Renal pelvis (tissue), 12 donors: ENCODE measurements at places on chromosomes 16 and 17. TPM values are rescaled to one million over a fixed set of nuclear protein-coding genes. Genes with fewer than 3 reads are reported as not detected.

FOXJ1 gene
- 28.2 TPM for polyA plus RNA-seq

NKD1 gene
- polyA plus RNA-seq = 11.0 TPM

ABI3 gene
- polyA plus RNA-seq = 5.5 TPM

AOC2 gene
- 2.2 TPM for polyA plus RNA-seq

RTN4RL1 gene
- 1.9 TPM for polyA plus RNA-seq

CDH13 gene
- 8.2 TPM for polyA plus RNA-seq

BAIAP3 gene
- polyA plus RNA-seq = 7.8 TPM

ZNF821 gene
- polyA plus RNA-seq = 24.9 TPM

OR3A2 gene
- 0.18 TPM for polyA plus RNA-seq

GRCh38 chr17:57413848-57414651, 157.7 kb downstream of the MSI2 start:
- DNase-seq = no peak

- DNase-seq = no peak
These were observed 24.9 kb downstream of the ZC3H18 start for GRCh38 chr16:88595101-88595500.

DNA sequence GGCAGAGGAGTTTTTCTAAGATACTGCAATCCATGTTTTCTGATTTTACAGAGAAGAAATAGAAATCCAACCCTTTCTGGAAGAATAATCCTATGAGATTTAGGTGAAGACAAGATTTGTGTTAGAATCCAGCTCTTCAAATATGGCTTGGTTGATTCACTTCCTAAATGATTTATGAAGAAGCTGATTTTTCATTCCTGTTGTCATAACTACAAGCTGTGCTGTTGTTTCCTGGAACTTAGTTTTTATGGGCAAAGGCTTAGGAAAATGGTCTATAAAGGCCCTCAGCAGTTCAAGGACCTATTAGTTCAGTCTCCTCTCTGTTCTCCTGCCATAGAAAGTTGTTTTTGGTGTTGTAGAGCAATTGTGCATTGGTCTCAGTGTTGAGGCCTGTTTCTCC, 174.2 kb upstream of the FAM20A start:
- DNase-seq = no peak

DNA sequence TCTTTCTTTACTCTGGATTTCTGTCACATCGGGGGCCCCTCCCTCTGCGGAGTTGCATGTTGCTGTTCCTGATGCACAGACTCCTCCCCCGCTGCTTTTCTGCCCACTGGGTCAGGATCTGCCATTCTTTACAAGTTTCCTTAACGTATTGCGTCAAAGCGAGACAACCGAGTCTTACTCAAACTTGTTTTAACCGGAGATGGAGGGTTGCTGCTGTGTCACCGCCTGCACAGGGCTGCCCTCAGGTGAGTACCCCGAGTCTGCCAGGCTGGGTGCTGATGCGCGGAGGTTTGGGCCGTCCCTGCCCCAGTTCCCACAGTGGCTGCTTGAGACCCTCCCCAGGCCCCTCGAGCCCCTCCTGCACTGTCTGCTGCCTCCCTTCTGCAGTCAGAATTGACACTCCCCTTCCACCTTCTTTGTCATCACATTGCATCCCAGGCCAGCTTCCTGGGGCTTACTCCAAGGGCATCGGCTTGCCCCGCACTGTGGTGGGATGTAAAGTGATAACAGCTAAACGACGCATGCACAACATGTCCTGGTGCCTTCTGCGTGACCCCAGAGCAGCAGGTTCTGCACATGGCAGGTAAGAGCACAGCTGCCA, 19.3 kb downstream of the CARHSP1 start:
- no peak for DNase-seq

DNA sequence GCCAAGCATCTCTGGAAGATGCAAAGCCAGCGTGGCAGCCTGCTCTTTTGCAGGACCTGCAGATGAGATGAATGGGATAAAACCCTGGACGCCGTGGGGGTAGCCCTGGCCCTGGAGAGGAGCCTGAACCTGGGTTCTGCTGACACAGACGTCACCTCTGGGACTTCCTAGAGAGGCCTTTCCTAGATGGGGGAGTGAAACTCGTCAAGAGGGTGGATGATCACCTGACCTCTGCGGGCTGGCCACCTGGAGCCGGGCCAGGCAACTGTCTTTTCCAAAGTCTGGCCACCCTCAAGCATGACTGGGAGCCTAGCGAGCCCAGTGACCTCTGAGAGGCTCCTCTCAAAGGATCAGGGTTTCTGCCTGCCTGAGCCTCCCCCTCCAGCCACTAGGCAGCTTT, 529.0 kb downstream of the KCNJ18 start:
- no peak for DNase-seq

DNA sequence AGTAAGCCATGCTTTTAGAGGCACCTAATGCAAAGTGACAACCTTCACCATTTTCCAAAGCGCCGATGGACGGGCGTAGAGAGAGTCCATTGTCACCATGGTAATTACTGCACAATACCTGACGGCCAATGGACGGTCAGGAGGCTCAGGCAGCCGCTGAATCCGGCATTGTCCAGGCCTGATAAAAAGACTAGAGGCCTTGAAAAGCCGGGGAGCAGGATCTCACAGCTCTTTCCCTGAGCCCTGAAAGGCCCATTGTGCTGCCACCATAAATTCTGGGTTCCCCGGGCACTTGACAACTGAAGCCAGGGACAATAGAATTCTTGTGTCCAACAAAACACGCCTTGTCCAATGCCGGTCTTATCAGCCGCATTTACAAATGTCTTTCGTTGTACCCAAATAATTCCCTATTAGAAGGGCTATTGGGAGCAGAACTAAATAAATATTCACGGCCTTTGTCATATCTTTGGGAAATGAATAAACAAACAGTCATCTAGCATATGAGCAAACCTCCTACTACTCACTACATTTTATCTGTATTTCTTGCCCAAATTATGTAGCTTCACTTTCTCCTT, 62.4 kb downstream of the CDH11 start:
- no peak for DNase-seq

DNA sequence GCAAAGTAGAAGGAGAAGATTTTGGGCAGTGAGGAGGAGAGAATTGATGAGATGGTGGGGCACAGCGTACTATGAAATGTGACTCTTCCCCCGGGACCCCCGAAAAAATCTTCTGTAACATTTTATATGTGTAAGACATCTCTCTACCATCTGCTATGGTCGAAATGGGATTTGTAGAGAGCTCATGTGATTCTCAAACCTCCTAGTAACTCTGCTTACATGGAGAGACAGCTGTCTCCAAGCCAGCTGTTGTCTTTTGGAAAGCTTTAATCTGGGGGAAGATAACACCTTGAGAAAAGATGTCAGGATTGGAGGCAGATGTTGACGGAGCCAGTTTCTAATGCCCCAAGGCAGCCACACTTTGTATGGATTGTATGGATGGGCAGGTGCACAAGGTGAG, 94.1 kb downstream of the PRKCB start:
- DNase-seq = no peak

DNA sequence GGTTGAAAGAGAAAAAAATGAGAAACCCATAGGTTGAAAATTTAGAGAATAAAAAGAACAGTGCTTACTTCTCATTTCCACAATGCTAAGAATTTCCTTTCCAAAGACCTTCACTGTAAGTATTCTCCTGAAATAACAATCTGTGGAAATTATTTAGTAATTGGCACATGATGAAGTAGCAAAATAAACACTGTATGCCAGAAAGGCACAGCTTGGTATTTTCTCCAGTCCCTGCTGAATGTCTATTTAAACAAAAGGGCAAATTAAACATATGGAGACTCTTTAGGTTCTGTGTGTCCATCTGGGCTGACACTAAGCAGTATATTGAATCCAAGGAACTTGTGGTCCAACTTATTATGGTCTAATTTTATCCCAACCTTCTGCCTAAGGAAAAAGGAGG, 46.1 kb downstream of the CHCT1 start:
- DNase-seq = no peak

- no peak for DNase-seq
These were observed 63.2 kb downstream of the FOXK2 start for GRCh38 chr17:82582709-82583108.

- DNase-seq = no peak
These were observed 1.6 kb downstream of the HOXB2 start for GRCh38 chr17:48543107-48543853.

DNA sequence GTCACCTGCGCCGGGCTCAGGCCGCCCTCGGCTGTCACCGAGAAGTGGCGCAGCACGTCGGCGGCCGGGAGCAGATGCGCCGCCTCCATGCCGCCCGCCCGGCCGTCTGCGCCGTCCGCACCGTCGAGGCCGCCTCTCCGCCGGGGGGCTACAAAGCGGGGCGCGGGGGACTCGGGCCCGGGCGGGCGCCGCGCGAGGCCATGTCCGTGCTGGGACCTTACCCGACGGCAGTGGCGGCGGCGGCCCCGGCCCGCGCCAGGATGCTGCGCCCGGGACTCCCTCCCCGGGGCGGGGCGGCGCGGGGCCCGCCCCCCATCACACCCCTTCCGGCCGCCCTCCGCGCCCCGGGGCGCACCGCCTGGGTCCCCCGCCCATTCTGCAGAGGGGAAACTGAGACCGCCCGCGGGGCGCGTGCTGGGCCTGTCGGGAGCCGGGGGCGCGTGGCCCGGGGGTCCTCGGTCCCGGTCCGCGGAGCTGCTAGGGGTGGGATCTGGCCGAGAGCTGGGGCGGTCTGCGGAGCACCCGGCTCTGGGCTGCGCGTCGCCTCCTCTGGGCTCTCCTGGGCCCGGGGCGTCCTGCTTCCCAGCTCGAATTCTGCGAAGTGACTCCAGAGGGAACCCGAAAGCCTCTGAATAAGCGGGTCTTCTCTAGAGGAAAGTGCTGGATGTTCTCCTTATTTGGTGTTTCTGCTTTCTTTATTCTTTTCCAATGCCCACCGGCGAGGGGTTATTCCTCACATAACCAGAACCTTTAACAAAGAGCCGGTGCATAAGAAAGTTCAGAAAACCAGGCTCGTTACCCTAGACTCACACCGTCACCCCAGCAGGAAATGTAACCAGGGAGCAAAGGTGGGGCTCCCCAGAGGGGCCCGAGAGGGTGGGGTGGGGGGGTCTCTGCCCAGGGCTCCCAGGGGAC, at the start of gene ATP2A3:
ATP2A3 (minus strand) TSS at position 235 of the 915 bp plus-strand sequence; CDS start at position 89, 146 bp downstream.
- DNase-seq = no peak

DNA sequence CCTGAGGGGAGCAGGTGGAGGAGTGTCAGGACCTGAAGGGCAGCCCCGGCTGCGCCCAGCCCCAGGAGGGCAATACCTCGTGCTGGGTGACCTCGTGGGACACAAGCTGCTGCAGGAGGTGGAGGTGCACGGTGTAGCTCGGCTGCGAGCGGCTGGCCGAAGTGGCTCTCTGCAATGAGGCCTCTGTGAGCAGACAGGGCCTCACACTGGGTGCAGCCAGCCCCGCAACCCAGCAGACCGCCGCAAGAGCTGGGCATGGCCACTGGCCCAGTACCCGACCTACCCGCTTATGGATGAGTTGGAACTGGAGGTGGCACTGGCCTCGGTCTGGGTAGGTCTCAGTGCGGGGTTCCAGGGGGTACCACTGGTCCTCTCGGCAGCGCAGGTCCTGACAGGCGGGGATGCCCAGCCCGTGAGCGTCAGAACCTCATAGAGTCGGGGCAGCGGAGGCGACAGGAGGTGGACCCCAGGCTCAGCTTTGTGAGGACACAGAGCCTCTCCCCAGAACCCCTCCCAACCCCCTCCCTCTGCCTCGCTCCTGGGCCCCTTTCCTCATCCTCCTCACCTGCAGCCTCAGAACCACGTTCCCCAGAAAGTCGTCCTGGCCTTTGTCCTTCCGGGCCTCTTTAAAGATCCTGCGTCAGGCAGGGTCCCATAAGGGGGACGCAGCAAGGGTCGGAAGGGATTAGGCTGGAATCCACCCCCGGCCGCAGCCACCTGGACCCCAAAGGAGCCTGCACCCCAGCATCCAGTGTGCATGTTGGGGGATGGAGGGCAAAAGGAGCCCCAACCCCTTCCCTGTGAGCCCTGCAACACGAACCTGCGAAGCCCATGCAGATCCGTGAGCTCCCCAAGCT, 4.0 kb downstream of the UNC13D start:
- no peak for DNase-seq

DNA sequence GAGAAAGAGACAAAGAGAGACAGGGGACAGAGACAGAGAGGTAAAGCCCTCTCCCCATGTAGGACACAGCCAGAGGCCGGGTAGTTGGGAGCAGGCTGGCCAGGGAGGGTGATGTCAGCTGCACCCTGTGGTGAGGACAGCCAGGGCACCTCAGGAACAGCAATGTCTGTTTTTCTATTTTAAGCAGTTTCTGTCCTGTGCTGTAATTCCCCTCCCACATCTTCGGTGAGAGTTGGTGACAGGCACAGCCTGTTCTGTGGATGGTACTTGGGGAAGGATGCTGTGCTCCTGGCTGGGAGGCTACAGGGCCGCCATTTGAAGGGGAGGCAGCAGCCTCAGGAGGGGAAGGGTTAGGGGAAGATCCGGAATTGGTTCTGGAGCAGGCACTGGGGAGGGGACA, 163.5 kb downstream of the SDK2 start:
- DNase-seq = no peak

DNA sequence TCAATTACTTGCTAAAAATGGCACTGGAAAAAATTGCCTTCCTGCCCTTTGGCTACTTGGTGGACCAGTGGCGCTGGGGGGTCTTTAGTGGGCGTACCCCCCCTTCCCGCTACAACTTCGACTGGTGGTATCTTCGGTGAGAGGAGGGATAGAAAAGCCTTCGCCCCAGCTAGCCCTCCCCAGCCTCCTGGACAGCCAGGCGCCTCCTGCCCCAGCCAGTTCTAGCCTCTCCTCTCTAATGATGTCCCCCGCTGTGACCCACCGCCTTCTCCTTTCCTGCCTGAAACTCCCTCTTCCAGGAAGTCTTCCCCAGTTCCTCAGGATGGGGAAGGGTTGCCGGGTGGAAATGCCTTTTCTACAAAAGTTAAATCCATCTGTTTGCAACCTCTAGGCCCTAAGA, 6.2 kb downstream of the ACE start:
- no peak for DNase-seq

GRCh38 chr16:1941162-1942046, 1.6 kb downstream of the MSRB1 start:
- DNase-seq = no peak

DNA sequence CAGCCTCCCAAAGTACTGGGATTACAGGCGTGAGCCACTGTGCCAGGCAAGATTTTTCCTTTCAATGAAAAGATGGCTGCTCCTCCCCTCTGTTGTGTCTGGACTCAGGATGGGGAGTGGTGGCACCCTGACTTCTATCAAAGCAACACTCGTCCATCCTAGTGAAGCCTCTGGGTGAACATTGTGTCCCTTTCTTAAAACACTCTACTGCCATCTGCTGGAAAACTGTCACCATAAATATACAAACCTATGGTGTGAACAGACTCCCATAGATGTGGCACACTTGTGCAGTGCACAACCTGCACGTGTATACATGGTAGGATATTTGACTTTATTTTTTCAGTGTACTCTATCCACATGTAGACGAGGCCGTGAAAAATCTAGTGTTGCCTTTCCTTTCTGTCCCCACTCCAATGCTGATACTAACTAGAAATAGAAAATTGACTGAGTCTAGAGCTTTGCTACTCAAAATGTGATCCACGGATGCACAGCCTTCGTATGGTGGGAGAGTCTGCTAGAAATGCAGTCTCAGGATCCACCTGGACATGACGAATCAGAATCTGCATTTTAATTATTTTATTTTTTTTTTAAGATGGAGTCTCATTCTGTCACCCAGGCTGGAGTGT, 55.9 kb upstream of the PLCG2 start:
- peak; percentile 84 for DNase-seq
